Activated CD4-positive, alpha-beta T cell treated with anti-CD3 and anti-CD28 coated beads, Interleukin-2, amount 50 U/mL, for 4 hours (primary cell): ENCODE measurements at places on chromosomes 2 and 18.

- DNase-seq, result no peak
Observed at GRCh38 chr2:118989481-118989880, 47.5 kb downstream of the MARCO start.

DNA sequence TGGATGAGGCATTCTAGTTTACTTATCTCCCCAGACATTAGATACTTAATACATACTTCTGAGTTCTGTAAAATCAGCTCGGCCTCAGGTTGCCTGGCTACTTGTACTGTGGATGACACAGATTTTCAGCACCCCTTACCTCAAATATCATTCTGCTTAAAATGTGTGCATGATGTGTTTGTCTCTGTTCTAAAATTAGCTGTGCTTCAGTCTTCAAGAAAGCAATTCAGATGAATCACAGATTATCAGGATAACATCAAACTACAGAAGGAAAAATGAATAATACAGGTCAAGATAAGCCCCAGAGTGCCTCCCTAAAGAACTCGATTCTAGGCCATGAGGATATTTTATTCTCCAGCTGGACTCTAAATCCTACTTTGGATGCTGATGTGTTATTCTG is 21.3 kb upstream of the MAPRE2 start:
- DNase-seq, result no peak

- no peak for DNase-seq
Observed at GRCh38 chr2:85806358-85807118, 52.7 kb downstream of the ATOH8 start.

DNA sequence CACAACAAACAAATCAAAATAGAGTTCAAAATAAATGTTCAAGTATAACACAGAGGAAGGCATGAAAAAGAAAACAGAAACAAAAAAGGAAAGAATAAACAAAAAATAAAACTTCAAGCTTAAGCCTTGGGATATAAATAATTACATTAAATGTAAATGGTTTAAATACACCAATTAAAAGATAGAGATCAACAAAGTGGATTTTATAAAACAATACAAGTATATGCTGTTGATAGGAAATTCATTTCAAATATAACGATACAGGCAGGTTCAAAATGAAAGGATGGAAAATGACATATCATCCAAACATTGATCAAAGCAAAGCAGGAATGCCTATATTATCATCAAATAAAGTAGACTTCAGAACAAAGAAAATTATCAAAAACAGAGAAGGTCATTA is 16.7 kb downstream of the EXOC6B start:
- no peak for DNase-seq

GRCh38 chr2:24175631-24176187 is 856 bp downstream of the FAM228A start:
- no peak for DNase-seq

- DNase-seq, result no peak
Observed at GRCh38 chr2:88729061-88729745, 37.7 kb downstream of the RPIA start.

- DNase-seq, result no peak
Observed at GRCh38 chr2:1743396-1744150, 742 bp downstream of the PXDN start.

DNA sequence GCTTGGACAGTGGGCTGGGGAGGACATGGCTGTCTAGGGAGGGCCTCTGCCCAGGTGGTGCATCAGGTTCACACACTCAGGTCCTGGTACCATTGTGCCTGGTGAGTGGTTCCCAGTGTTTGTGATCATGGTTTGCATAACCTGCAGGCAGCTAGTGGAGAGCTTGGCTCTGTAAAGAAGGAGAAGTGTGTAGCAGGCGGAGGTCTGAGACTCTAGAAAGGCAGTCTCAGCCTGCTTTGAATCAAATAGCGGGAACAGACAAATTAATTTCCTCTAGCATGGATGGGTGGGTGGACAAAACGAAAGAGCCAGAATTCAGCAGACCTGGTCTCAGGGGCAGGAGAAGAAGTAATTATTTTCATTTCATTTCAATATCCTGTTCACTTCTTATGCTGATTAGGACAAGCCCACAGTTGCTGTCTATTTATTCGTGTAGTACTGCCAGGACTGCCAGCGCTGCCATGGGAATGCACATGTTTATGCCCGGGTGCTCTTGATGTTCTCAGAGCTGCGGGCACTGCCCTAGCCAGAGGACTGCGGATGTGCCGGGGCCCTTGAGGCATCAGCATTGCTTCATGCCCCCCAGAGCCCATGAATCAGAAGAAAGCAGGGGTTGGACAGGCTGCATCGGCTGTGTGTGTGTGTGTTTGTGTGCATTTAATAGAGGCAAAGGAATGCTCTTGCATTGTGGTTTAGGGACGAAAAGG is 45.4 kb upstream of the DLX2 start:
- no peak for DNase-seq

- no peak for DNase-seq
Observed at GRCh38 chr2:207390302-207391095, 139.3 kb upstream of the CREB1 start.

- no peak for DNase-seq
Observed at GRCh38 chr2:77807531-77808215, 285.5 kb upstream of the LRRTM4 start.

GRCh38 chr2:38690499-38691420 is 24.8 kb downstream of the GALM start:
- no peak for DNase-seq

GRCh38 chr2:235579128-235579527 is 85.3 kb downstream of the AGAP1 start:
- no peak for DNase-seq
